A549 (cell line): ENCODE measurements at places on chromosomes 1 and 21.
A peak's percentile ranks its signal among the peaks of the same experiment; 100 is the strongest.

DNA sequence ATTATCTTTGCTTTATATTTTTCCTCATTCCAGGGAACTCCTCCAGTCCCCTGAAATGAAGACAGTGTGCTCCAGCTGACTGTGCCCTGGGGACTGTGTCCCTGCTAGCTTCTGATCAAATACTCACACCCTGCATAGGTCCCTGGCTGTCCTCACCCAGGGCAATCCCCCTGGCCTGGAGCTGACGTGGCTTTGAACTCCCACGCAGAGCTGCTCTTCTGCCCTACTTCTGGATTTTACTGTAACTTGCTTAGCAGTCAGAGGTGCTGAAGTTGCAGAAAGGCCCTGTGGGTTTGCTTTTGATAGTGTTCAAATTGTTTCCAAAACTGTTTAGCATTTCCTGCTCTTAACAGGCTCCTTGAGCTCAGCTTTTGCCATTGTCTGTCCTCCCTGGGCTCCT lies 186.5 kb downstream of the FASLG start:
- DNase-seq = no peak

DNA sequence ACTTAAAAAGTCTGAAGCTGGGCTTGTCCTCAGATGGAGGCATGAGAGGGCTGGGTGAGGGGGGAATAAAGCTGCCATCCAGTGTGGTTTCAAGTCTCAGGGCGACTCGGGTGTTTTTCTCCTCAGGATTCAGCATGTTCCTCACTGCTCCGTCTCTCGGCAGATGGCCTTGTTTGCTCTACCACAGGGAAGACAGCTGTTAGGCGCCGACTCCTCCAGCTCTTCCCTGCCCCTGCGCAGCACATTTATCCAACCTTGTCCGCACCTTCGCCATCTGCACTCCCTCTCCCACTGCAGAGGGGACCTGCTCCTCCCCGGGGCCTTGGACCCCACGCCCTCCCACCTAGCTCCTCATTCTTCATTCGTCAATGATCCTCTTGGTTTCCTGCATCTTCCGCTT lies 16.6 kb upstream of the S100A11 start:
- DNase-seq = no peak

- no peak for DNase-seq
Measured at GRCh38 chr1:199691540-199691939, 336.0 kb upstream of the NR5A2 start.

GRCh38 chr1:110718452-110718851 lies 43.7 kb upstream of the KCNA3 start:
- DNase-seq = no peak

- DNase-seq = no peak
Measured at GRCh38 chr1:245404952-245405351, 250.2 kb downstream of the KIF26B start.

DNA sequence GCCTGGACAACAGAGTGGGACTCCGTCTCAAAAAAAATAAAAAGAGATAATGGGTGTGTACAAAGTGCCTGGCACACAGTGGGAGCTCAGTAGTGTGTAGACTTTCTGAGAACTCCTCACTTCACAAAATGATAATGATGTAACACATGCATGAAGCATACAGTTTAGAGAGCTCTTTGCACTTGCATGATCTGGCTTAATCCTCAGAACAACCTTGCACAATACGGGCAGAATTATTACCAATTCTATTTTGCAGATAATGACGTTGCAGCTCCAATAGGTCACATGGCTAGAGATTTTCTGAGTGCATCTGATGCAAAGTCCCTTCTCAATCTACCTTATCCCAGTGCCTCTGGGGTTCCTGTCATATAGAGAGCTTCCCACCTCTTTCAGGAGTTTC lies 71.4 kb downstream of the CD247 start:
- DNase-seq = no peak

DNA sequence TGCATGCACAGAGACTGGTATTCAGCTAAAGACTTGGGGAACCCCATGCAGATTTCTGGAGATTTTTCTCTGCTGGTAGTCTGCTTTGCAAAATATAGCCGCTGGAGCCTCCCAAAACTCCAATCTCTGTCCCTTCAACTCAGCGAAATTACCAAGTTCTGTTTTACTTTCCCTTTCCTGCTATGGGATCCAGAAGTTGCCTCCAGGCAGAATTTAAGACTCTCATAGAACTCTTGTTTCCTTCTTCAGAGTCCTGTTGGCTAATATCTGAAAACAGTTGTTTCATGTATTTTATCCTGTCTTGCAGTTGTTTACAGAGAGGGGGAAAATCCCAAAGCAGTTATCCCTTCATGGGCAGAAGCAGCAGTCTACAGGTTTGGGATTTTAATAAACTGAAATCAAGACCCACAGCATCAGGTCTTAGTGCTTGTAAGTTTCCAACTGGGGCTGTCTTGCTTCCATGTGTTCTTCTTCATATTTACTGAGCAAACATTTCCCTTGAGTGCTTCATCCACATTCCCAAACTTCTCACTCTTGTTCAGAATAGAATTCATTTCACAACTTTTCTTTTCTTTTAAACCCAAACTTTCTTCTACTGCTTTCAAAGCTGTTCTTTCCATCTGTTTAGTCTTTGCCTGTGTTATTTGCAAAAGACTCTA lies 221.3 kb upstream of the DMRTA2 start:
- DNase-seq = no peak

DNA sequence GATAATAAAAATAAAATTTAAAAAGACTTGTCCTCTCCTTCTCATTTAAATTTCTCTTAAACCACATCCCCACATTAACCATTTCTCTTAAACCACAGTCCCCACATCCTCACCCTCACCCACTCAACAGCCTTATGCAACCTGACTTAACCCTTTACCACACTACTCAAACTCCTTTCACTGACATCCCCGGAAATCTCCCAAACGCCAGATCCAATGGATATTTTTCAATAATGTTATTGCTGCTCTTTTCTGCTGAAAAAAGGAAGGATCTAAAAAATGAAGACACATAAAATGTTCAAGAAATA lies 54.2 kb upstream of the EEIG2 start:
- DNase-seq = no peak

DNA sequence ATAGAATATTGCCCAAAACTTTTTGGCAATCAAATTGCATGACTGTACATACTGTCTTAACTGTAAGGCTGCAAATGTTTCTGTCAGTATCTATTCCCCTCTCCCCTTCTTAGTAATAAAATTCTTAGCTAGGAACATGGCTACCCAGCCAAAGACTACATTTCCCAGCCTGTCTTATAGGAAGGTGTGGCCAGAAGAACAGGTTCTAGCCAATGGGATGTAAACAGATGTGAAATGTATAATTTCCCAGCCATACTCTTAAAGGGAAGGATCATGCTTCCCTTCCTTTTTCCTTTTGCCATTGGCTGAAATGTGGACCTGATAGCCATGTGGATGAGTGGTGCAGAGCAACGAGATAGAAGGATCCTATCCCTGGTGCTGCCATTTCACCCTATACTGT lies 7.0 kb upstream of the HIVEP3 start:
- DNase-seq = peak; percentile 26

GRCh38 chr1:64887689-64888217 lies 78.6 kb downstream of the JAK1 start:
- no peak for DNase-seq

GRCh38 chr1:14884614-14885175 lies 268.9 kb upstream of the TMEM51 start:
- DNase-seq = no peak

- no peak for DNase-seq
Measured at GRCh38 chr1:218829097-218829496, 344.6 kb upstream of the LYPLAL1 start.

DNA sequence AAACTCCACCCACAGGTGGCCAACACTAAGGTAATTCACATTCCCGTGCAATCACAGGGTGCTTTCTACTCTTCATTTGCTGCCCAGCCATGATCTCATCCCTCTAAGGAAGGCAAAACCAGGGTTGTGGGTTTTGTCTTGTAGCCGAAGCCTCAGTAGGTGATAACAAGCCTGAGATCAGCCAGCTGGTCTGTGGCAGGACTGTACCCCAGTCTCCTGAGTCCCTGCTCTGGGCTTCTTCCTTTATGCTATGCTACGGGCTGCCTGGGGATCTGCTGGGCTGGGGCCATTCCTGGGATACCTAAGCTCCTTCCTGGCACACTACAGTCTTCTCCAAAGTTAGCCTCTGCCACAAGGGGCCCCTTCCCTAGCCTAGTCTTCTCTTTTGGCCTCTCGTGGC lies 9.8 kb downstream of the PPFIA4 start:
- DNase-seq = no peak

- no peak for DNase-seq
Measured at GRCh38 chr1:181084606-181084969, 3.9 kb upstream of the IER5 start.

GRCh38 chr1:15618655-15619525 lies 1.6 kb downstream of the DDI2 start:
- peak; percentile 44 for DNase-seq

DNA sequence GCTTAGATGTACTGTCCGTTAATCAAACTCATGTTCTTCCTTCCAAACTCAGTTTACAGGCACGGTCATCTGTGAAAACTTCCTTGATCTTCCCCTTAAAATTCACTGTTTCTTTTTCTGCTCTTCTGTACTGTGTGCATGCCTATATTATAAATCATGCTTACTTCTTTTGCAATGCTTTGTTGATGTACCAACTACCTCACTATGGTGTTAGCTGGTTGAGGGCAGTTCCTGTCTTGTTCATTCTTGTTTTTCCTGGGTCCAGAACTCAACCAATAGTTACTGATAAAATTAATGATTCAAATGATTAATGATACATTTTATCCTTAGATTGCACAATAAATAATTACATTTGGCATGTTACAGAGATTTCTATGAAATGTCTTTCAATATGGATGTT lies 163.8 kb downstream of the CHRM3 start:
- DNase-seq = no peak

DNA sequence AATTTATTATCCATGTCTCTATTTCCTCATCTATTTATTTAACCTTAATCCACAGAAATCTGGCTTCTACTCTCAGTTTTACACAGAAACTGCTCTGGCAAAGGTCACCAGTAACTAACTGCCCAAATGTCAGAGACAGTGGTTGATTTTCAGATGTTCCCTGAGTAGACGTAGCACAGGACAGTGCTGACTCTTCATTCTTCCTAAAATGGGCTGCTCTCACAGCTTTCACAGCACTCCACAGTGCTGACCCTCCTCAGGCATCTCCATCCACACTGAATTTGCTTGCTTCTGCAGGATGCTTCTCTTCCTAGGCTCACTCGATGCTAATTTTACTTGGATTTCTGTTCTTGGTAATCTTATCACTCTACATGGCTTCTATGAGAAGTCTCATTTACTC lies 508.2 kb upstream of the ZRANB2 start:
- DNase-seq = no peak

DNA sequence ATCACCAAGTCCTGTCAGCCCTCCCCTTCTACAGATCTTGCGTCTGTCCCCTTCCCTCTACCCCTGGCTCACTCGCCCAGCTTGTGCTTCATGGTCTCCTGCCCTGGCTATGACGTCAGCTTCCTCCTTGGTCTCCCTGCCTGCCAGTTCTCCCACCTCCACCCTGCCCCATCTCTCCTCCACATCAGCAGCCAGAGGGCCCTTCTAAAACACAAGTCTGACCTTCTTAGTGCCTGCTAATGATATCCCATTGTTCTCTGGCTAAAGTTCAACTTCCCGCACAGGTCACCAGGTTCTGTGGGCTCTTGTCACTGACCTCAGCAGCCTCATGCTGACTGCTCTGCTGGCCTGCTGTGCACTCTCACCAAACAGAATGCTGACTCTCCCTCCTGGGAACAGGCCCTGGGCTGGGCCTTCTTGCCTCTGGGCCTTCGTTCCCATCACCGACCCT lies 24.7 kb upstream of the MYCL start:
- no peak for DNase-seq

GRCh38 chr1:66207484-66207883 lies 326.5 kb upstream of the SGIP1 start:
- DNase-seq = peak; percentile 47

DNA sequence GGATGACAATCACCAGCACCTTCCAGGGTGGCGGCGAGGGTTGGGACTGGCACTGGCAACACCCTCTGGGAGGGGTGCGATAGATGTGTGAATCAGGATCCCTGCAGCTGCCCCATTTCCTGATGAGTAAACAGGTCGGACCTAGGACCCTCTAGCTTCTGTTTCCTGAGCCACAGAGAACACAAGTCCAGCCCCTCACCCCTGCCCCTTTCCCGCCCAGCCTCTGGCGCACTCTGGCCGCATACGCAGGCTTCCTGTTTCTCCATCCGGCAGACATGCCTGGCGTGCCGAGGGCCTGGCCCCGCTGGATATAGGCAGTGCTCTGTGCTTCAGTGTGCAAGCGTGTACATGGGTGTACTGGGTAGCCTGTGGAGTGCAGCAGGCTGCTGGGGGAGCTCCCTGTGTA lies 4.6 kb downstream of the PEAR1 start:
- peak; percentile 38 for DNase-seq

GRCh38 chr1:195768936-195769335 lies 839.3 kb downstream of the KCNT2 start:
- no peak for DNase-seq

DNA sequence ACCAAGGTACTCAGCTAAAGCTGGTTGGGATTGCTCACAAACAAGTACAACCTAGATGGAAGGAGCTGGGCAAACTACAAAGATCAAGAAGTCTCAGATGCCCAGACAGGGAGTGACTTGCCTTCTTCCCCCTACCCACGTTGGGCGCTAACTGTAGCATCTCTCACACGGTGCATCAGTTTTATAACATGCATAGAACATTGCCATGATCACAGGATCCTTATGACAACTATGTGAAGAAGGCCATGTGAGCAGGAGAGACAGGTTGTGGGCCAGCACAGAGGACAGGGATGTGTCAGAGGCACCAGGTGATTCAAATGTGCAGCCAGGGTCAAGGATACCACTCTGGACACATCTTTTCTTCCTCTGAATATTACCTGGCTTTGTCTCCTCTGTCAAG lies 28.3 kb upstream of the CYP4B1 start:
- no peak for DNase-seq

DNA sequence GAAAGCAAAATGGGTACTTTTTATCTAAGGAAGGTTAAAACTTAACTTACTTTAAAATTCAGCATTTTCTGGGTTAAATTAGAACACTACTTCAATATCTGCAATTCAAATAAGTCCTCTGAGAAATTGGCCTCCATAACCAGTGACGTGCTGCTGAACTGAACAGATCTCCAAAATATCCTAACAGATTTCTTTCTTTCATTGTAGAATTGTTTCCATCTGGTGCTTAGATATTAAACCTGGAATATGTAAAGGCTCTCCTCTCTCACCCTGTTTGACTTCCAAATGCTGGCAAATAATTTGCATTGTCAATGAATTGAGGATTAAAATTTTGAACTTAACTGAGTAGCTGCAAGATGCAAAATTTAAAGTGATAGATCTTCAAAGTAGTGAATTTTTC lies 316.9 kb upstream of the CXADR start:
- no peak for DNase-seq

GRCh38 chr1:7229696-7230631 lies 444.7 kb downstream of the CAMTA1 start:
- DNase-seq = no peak

DNA sequence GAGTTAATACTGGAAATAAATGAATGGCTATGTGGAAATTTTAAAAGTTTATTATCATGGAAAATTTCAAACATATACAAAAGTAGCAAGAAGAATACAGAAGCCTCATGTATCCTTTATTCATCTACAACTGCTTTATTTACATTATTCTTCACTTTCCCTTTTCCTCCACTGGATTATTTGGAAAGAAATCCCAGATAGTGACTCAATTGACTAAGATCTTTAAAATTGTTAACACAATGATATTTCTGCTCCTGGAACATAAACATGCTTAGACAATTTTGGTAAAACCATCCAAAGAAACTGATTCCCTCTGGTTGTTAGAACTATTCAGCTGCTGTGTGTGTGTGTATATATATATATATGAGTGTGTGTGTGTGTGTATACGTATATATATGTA lies 116.2 kb downstream of the TGFB2 start:
- DNase-seq = no peak
